ENCODE measurements at places on chromosomes 16 and 17.

DNA sequence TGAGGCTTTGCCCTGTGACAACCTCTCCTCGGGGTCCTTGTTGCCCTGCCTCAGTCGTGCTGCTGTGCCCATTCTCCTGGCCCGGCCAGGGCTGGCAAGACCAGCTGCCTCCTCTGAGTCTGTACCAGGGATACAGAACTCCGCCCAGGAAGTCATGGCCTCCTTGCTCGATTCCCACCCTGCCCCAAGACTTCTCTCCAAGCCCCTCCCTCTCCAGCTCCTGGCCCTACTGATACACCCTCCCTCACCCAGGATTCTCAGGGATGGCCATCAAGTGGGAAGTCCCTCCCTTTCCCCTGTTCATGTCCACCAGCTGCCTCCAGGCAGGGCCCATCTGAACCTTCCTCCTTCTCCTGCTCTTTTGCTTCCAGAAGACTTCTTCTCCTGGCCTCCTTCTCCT, 11.2 kb upstream of the TMEM208 start:
- DNase-seq, result no peak

DNA sequence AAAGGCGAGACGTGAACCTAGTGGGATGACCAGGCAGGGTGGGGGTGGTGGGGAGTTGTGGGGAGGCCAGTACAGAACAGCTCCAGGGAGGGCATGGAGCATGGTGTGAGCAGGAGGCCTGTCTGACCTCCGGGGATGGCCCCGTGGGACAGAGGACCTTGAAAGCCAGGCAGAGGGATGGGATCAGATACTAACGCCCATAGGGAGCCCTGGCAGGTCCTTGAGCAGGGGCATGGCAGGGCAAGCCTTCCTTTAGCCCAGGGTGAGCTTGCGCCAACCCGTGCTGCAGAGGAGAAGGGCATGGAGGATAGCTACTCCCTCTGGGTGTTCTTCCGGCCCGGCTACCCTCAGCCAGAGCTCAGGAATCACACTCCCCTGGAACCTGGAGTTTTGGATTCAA, 35.3 kb downstream of the TMEM235 start:
- no peak for DNase-seq

GRCh38 chr17:79011451-79012147, 2.0 kb upstream of the CANT1 start:
- no peak for DNase-seq

GRCh38 chr16:76756423-76756822, 434.6 kb upstream of the MON1B start:
- DNase-seq, result no peak

DNA sequence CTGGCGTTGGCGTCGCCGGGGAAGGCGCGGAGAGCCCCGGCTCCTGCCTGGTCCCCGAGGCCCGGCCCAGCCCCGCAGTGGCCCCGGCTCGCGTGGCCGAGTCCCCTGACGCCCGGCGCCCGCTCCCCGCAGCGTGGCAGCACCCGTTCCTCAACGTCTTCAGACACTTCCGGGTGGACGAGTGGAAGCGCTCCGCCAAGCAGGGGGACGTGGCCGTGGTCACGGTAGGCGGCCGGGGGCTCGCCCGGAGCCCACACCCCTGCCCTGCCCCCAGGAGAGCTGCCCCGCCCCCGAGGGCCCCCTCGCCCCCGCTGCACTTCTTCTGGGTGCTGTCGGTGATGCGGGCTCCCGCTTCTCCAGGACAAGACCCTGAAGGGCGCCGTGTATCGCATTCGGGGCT, 466 bp downstream of the WDR90 start:
- DNase-seq, result no peak

DNA sequence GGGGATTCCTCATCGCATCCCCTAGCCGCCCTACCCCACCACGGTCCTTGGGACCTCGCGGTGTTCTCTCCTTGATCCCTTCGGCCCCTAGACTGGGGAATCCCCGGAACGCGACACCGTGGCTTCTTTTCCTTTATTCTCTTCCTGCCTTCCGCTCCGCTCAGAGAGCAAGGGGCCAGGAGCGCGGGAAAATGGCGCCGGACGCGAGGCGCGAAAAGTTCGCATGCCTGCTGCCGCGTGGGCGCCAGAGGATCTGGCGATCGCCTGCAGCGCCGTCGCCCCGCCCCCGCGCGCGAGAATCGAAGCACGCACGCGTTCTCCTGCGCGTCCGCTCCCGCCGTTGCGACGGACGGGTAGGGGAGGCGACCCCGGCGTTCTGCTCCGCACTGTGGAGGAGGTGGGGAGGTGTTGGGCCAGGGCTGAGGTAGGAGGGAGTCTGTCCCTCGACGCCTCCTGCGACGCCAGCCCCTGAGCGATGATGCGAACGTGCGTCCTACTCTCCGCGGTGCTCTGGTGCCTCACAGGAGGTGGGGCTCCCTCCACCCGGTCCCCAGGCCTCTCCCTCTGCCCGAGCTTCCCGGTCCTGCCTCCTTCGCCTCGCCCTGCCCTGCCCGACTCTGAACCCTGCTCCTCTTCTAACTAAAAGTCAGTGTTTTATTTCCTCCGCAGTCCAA, at the start of gene ZPBP2:
Gene ZPBP2, plus strand, starts transcription at position 323 of the 674 bp plus-strand sequence. Its CDS starts 153 bp downstream, at position 476.
- DNase-seq, result no peak

DNA sequence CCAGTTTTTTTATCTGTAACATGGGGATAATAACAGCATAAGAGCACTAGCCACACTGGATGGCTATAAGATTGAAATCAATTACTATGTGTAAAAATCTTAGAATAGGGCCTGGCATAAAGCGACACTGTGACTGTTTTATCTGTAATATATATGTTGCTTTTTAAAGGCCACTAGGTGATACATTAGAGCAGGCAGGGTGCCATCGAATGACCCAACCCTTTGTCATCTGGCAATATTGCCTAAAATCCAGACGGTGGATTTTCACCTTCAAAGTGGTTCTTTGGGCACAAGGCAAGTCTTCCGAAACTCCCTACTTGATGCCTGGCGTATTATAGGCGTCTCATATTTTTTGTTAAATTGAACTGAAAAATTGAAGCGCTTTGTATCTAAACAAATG, 69.1 kb downstream of the PRKCA start:
- no peak for DNase-seq

DNA sequence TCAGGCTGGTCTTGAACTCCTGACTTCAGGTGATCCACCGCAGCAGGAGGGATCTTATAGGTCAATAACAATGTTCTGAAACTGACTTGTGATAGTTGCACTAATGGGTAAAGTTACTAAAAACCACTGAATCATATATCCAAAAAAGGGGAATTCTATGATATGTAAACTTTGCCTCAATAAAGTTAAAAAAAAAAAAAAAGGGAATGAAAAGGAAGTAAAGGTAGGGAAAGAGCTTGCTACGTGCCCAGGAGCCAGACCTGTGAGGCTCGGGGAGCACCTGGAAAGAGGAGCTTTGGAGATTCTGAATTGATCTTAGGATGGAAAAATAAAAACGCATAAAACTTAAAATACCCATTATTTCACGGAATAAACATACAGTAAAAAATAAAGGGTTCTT, 20.8 kb upstream of the TRAP1 start:
- DNase-seq, result no peak

DNA sequence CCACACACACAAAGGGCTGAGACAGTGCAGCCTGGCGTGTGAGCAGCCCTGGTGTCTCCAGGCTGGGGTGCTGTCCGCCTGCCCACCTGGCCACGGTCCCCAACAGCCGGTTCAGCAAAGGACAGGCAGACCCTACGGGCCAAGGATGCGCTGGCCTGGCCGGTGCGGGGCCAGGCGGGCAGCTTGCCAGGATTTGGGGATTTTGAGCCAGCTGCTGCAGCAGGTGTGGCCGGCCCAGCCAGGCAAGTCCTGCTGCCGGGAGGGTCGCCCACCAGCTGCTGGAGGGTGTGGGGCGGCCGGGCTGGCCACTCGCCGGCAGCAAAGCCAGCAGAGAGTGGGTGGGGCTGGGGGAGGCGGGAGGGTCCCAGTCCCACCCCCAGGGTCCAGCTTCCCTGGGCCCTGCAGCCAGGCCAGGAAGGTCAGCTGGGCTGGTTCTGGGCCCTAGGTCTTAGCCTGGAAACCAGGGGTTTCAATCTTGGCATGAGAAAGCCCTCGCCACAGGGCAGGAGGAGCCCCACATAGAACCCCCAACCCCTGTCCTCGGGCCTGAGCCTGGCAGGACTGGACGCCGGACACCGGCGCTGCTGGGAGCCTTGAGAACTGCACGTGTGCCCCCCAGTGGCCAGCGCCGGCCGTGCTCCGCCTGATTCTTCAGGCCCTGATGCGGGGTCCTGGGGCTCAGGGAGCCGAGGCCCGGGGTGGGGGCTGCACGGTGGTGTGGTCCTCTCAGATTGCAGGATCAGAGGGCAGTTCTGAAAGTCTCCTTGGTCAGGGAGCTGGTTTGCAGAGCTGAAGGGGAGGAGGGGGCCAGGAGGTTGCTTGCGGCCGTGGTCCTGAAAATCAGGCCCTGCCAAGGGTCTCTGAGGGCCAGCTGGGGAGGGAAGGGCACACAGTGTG, 17.6 kb upstream of the SSTR5 start:
- DNase-seq, result no peak

DNA sequence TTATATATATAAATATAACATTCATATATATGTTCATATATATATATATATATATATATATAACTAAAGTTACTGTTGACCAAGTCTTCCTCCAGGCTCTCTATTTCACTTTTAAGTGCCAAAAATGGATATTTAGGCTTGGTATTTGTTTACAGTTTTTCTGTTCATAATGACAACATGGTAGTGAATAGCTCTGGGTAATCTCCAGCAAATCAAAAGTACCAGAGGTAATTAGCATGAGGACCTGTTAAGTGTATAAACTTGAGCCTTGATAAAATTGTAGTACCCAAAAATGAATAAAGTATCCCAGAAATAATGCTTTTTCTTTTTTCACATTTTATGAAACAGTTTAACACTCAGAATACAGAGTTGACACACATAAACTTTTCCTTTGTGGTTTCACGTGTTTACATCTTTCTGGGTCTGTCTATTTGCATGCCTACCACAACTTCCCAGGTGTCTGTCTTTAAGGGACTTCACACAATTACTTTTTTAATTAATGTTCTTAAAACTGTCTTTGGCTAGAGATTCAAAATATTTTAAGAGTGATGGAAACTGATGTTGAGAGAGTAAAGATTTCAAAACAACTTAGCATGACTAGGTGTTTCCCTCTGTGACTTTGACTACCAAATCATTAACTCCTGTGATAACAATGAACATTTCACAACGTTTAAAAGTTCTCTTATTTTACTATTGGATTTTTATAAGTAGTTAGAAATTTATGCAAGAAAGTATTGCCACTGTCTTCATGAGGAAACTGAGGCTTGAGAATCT, 47.9 kb downstream of the RABEP1 start:
- no peak for DNase-seq

GRCh38 chr16:21001262-21001661, 100.7 kb downstream of the LYRM1 start:
- DNase-seq, result no peak
